ENCODE measurements at places on chromosomes 1 and 21.
A peak's percentile ranks its signal among the peaks of the same experiment; 100 is the strongest.

GRCh38 chr1:108209456-108210108 lies 9.4 kb upstream of the SLC25A24 start:
- DNase-seq = no peak

GRCh38 chr1:224169718-224170270 lies 13.2 kb upstream of the DEGS1 start:
- no peak for DNase-seq

DNA sequence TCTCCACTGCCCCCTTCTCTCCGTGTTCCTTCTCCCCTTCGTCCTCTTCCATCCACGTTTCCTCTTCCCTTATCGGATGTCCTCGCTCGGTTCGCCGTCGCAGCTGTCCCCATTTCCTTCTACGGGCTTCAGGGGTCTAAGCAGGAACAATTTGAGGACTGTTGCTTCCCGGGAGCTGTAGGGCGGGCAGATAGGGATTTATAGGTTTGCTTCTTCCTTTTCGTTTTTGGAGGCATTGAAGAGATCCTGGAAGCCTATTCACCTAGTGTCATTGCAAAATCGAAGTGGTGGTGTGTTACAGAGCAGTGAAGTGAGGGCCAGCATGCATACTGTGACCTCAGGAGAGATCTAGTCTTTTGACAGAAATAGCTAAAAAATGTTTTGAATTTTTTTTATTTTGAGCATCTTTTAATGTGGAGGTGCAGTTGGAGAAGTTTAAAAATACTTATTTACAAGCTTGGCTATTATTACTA lies 897 bp downstream of the ZYG11B start:
- peak; percentile 48 for DNase-seq

GRCh38 chr1:170085091-170085490 lies 10.6 kb upstream of the KIFAP3 start:
- no peak for DNase-seq

GRCh38 chr1:228216371-228217320 lies 8.8 kb downstream of the OBSCN start:
- no peak for DNase-seq

DNA sequence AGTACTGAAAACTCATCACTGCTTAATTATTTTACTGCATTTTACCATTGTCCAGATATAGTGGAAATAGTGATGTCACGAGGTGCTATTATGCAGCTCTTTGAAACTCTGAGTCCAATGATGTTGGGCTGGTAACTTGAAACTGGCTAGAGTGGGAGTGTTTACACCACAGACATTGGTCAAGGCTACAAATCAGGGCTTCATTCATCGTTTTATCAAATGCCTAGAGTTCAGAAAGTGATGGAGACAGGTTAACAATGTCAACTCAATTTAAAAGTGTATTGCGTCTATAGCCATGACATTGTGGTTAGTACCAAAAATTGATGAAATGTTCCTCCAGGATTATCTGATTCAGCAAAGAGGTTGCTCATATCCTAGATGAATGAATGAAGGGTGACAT lies 12.7 kb downstream of the PADI1 start:
- DNase-seq = no peak

DNA sequence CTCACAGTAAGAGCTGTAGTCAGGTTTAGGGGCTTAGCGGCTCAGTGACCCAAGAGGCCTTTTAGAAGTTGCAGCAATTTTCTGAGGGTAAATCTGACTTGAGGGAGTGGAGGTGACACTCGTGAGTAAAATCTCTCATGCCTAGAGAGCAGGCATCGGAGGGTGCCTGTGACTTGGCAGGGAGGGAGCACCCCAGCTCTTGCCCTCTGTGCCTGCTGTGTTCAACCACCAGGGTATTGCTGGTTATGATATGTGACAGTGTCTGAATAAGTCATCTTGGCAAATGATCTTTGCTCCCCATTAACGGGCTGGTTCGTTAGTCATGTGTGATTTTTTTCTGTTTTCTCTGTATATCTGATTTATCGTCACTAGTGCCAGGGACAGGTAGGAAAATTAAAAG lies 5.9 kb downstream of the MAN1C1 start:
- DNase-seq = no peak

GRCh38 chr1:114668373-114668772 lies 1.5 kb downstream of the DENND2C start:
- peak; percentile 40 for DNase-seq

- DNase-seq = no peak
These were observed 13.6 kb downstream of the POGK start for GRCh38 chr1:166852918-166853317.

GRCh38 chr1:94194079-94194865 lies 43.1 kb downstream of the ARHGAP29 start:
- DNase-seq = no peak
